ENCODE measurements at places on chromosomes 11 and 22.

DNA sequence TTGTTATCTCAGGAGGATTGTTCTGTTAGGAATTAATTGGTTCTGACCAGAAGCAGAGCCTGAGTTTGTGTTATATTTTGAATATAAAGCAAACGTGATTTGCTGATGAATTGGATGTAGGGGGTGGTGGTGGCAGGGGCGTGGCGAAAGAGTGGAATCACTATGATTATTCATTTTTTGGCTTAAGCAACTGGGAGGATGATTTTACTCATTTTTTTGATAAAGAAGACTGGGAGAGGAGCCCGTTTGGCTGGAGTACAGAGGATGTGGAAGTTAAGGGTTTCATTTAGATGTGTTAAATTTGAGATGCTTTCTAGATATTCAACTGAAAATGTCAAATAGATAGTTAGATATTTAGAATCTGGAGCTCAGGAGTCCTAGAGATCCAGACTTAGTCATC is 83.4 kb upstream of the MYO18B start:
- DNase-seq, result no peak

DNA sequence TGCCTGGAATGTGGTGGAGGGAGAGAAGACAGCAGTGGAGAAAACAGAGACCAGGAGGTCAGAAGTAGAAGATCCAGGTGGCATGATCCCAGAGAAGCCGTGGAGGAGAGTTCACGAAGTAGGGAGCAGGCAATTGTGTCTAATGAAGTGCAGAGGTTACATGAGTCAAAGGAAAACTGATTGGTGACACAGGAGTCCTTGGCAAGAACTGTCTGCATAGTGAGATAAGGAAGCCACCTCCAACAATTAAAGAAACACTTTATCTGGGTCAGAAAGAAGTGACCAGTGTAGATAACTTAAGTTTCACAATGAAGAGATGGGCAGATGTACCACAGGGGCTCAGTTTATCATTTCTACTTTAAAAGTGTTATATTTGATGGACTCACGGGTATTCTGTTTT is 57.0 kb upstream of the PTH start:
- DNase-seq, result no peak

GRCh38 chr11:115129473-115130289 is 374.5 kb downstream of the CADM1 start:
- no peak for DNase-seq

- DNase-seq, result no peak
Measured at GRCh38 chr11:13429836-13430235, 33.2 kb downstream of the BTBD10 start.

DNA sequence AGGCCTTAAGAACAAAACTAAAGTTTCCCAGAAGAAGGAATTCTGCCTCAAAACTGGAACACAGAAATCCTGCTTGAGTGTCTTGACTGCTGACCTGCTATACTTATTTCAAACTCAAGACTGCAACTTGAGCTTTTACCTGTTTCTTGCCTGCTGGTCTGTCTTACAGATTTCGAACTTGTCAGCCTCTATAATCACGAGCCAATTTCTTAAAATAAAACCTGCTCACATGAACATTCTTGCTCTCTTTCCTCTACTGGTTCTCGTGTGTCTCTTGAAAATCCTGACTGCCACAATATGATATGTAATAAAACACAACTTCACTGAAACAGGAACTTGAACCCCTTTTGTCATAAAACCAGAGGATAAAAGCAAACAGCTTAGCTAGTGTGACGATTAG is 13.9 kb downstream of the PATL1 start:
- DNase-seq, result no peak

DNA sequence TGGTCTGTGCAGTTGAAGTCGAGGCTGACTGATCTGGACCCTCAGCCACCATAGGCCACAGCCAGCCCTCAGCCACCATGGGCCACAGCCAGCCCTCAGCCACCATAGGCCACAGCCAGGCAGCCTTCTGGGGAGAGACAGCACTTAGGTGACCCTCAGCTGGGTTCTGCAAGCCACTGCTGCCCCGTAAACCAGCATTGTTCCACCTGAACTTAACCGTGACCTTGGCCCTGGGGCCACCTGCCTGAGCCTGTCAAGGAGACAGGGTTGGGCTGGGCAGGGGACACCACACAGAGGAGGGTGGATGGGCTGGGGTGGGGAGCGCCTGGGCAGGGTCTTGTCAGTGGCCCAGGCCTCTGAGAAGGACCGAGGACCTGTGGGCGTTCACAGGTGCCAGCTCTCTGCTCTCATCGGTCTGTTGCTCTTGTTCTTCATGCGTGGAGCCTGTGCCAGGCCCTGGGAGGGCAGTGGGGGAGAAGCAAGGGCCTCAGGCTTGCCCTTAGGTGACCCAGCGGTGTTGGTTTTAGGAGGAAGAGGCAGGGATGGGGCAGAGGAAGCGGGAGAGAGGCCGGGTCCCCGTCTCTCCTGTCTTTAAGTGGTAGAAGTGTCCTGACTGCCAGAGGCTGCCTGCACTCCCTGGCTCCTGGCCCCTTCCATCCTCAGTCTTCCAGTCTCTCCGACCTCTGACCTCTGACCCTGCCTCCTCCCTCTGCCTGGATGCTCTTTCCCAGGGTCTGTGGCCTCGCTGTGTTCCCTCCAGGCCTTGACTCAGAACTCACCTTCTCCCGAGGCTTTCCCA is 36.9 kb downstream of the GRAMD4 start:
- DNase-seq, result no peak

- no peak for DNase-seq
Measured at GRCh38 chr11:68146704-68147474, 25.7 kb upstream of the CHKA start.

GRCh38 chr11:2883979-2884815 is 1.4 kb downstream of the CDKN1C start:
- DNase-seq, result no peak

GRCh38 chr11:79971255-79971654 is 530.4 kb upstream of the TENM4 start:
- DNase-seq, result no peak
